ENCODE measurements at places on chromosomes 4 and X.
A peak's percentile ranks its signal among the peaks of the same experiment; 100 is the strongest.

- peak; percentile 56 for DNase-seq
Measured at GRCh38 chr4:184039963-184040383, 134.9 kb downstream of the STOX2 start.

GRCh38 chrX:40349251-40349650 lies 231.5 kb upstream of the ATP6AP2 start:
- DNase-seq: no peak

GRCh38 chrX:13305108-13305507 lies 14.7 kb downstream of the ATXN3L start:
- DNase-seq: no peak

- peak; percentile 21 for DNase-seq
Measured at GRCh38 chr4:185395238-185395955, at the start of gene LRP2BP. LRP2BP (minus strand) TSS chr4:185395924; CDS start chr4:185378186, 17,738 bp downstream.

DNA sequence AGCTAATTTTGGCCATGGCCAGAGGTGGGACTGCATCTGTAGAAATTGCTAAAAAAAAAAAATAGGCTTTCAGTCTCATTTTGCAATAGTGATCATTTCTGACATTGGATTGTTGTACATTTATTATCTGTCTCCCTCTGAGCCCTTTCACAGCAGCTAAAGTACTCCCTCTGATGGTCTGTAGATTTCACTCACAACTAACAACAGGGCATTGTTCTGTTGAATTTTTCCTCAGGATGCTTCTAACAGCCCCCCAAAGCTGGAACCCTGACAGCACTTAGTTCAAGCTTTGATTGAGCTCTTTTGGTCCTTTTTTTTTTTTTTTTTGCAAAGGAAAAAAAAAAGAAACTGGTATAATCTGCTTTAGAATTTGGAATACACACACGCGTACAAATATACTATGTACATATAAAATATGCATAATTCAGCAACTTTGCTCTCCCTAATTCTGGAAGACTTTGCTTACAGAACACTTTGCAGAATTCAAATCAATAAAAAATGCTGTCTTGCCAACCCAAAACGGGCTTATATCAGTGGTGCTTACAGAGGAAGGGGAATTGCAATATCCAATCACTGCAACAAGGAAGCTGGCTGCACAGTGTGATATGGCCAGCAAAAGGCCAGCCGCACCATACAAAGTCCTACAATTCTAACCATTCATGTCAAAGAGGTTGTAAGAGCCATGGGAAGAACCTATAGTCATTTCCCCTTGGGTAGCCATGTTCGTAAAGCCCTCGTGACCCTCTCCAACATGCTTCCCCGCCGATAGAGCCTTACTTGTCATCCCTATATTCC lies 406.4 kb downstream of the SMARCA1 start:
- no peak for DNase-seq
